Smooth muscle cell of the pulmonary artery (primary cell): ENCODE measurements at places on chromosomes 13 and 19. TPM values are rescaled to one million over a fixed set of nuclear protein-coding genes. Genes with fewer than 3 reads are reported as not detected.

The EEF2 gene
- 3,400 and 3,898 TPM in 2 replicates for total RNA-seq

The PSG2 gene
- 0.13 and 0.73 TPM in 2 replicates for total RNA-seq

The ENOX1 gene
- total RNA-seq = 5.5 and 7.6 TPM in 2 replicates

The C1QTNF9B gene
- total RNA-seq = not detected in 2 replicates

The RFPL4A gene
- not detected in 2 replicates for total RNA-seq

The ATP8A2 gene
- total RNA-seq = under 0.01 and 0.03 TPM in 2 replicates

The BSG gene
- total RNA-seq = 556 and 625 TPM in 2 replicates

The IGLON5 gene
- 0.13 TPM in 2 replicates for total RNA-seq

The ZFP36 gene
- 3.0 and 3.3 TPM in 2 replicates for total RNA-seq

The ABHD8 gene
- total RNA-seq = 13.8 and 14.9 TPM in 2 replicates
